Amniotic stem cell (primary cell): ENCODE measurements at places on chromosomes 6 and 20.

DNA sequence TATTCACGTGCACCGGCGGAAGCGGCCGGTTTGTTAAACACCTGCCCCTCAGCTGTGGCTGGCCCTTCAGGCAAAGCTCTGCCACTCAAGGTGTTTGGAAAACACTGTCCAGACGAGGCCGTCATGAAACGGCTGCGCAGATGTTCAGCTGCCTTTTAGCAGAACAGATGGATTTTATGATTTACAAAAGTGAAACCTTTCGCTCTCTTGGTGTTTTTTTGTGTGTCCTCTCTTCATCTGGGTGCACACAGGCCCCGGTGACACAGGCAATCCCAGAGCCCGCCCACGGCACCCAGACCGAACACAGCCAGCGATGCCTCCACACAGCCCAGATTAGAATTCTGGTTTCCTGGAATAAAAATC, 397.0 kb downstream of the SMOC2 start:
- no peak for DNase-seq

DNA sequence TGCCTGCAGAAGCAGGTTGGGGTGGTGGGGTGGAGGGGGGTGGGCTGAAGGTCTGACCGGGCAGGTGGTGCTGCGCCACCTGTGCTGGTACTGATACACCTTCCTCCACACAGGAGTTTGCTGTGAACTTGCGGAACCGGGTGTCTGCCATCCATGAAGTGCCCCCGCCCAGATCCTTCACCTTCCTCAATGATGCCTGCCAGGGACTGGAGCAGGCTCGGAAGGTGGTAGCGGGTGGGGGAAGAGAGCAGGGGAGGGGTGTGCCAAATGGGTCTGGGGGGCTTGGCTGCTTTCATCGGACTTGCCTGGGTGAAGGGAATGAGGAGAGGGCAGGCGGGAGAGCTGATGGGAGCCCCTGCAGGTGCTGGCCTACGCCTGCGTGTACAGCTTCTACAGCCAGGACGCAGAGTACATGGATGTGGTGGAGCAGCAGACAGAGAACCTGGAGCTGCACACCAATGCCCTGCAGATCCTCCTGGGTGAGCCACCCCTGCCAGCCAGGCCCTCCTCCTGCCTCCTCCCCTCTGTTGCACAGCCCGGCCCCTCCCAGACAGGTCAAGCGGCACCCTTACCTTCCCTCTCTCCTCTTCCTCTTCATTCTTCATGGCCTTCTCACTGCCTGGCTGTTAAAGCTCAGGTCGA, 6.7 kb downstream of the DNPH1 start:
- DNase-seq = no peak

GRCh38 chr6:10595731-10596664, 74.8 kb downstream of the GCNT2 start:
- no peak for DNase-seq

- no peak for DNase-seq
These were observed 6.1 kb upstream of the PM20D2 start for GRCh38 chr6:89139509-89140346.

DNA sequence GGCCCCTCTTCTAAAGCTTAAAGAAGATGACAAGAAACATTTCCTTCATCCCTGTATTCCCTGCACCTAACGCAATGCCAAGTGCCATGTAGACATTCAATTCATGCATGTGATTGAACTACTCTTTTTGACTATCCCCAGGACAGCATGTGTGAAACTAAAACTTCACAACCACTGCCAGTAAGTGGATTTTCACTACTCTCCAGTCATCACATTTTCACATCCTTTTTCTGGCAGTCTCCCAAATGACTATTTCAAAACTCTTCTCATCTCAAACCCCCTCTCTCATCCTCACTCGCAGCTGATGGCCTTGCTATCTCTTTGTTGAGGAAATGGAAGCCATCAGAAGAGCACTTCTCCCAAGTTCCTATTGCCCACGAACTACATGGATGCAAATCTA, 122.6 kb downstream of the OPRM1 start:
- DNase-seq = no peak

GRCh38 chr6:40996591-40997233, 42.3 kb downstream of the UNC5CL start:
- DNase-seq = no peak

DNA sequence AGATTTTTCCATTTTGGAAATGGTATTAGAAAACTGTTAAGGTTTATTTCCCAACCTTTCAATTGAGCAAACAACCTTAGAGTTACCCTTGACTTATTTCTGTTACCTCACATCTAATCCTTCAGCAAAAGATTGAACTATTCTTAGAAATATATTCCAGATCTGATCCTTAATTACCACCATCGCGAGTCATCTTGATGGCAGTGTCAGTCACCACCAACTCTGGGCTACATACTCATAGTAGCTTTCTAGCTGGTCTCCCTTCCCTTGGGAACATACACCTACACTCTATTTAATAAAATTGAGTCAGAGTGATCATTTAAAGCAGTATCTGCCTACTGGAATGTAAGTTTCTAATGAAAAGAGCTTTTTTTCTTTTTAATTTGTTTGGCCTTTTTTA, 308.2 kb downstream of the EYS start:
- DNase-seq = no peak

GRCh38 chr6:26525838-26526237, 12.3 kb upstream of the HMGN4 start:
- no peak for DNase-seq

- DNase-seq = no peak
These were observed 16.8 kb upstream of the BICRAL start for GRCh38 chr6:42764911-42765648.

GRCh38 chr20:54469952-54470351, 5.4 kb upstream of the DOK5 start:
- no peak for DNase-seq

DNA sequence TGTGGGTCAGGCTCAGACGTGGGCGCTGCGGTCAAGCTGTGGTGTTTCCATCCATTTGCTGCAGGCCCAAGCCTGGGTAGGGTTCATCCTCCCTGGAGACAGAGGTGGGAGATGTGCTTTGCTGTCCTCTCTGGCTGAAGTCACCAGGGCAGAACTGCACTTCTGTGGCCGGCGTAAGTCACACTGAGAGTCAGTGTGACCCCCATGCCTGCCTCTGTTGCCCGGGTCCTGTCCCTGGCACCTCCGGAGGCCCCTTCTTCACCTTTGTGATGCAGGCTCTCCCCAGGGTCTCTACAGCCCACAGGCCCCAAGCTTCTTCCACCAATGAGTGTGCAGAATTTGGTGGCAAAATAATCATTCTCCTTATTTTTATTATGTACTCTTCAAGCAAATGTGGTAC, 53.8 kb upstream of the DACT2 start:
- no peak for DNase-seq
